ENCODE measurements at places on chromosomes 2 and 18.

DNA sequence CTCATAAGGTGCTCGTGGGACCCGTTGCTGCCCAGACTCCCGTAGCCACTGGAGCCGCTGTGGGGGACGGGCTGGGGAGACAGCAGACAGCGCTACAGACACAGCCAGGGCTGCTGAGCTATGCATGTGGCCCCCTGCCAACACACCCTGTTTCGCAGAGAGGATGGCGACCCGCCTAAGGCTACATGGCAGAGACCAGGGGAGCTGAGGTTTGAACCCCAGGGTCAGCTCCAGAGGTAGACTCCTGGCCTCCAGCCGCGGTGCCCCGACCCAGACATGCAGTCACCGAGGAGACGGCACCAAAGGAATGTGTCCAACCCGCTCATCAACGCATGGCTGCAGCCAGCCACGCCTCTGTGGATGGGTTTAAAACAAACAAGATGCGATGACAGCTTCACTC lies 21.0 kb upstream of the HES6 start:
- DNase-seq, result no peak

GRCh38 chr2:122315306-122315705 lies 559.9 kb downstream of the TSN start:
- DNase-seq, result no peak

DNA sequence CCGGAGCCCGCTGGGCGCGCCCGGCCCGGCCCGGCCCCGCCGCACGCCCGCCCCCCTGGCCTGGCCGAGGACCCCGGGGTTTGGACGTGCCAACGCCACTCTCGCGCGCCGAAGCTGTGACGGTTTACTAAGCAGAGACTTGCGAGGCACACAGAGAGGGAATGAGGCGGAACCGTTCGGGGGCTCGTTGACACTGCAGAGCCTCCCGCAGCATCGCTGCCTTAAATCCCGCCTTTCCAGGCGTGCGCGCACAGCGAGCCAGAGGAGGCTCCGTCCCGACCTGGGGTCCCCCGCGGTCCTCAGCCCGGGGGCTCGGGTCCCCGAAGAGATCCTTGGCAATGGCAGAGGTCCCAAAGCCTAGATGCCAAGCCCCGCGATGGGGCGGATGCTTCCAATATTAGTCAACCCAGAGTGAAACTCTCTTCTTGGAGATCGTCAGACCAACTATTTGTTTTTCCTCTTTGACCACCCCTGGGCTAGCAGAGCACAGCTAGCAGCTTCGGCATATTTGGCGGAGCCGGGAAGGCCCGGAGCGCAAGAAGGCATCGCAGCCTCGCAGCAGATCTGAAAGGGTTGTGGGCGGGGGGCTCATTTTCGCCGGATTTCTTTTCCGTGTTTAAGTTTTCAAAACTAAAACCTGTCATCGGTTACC lies at the start of gene ZNF385B:
TSS of gene ZNF385B (minus strand) at position 197 of the 652 bp plus-strand sequence.
- DNase-seq, result no peak

- no peak for DNase-seq
Observed at GRCh38 chr2:42342061-42342794, 18.8 kb downstream of the COX7A2L start.

GRCh38 chr2:33644215-33644614 lies 45.1 kb upstream of the FAM98A start:
- DNase-seq, result no peak

GRCh38 chr2:168320267-168320666 lies 72.9 kb upstream of the STK39 start:
- no peak for DNase-seq

GRCh38 chr2:30239308-30239985 lies 8.1 kb downstream of the LBH start:
- peak; percentile 70 for DNase-seq

All from CMK (cell line).